ENCODE measurements at places on chromosomes 5 and 9. TPM values are rescaled to one million over a fixed set of nuclear protein-coding genes. Genes with fewer than 3 reads are reported as not detected.

Gene NLN
- total RNA-seq: 37.1 TPM

Gene PITX1
- total RNA-seq: 10.3 TPM

DNA sequence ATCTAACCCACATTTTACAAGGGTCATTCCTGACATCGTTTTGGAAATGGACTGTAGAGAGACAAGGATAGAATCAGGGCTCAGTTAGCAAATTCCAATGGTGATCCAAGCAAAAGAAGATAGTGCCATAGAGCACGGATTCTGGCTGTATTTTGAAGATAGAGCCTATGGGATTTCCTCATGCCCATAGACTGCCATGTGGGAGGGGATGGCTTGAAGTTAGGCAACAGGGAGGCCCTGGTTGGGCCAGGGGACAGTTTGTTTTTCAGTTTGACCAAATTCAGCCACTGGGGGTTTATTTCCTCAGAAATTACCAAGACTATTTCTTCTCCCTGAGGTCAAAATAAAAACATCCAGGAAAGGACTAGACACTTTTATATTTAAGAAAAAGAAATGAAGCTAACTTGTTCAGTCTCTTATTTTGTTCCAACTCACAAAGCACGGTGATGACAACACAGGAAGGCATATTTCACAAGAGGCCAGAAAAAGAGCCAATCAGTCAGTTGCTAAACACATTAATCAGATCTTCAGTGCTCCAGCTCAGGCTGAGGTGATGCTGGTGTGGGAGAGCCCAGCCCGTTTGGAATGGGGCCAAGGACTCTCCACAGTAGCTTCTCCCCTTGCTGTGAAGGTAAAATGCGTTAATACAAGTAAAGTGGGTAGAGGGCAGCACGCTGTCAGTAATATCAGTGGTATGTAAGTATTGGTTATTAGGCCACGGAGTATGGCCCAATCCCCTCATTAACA, 4.4 kb upstream of the DCTN4 start:
- peak; percentile 67 for DNase-seq
- H3K4me3 ChIP-seq: no peak overlapping the region
- H3K27me3 ChIP-seq: no peaks in the 10 kb centered on the region

DNA sequence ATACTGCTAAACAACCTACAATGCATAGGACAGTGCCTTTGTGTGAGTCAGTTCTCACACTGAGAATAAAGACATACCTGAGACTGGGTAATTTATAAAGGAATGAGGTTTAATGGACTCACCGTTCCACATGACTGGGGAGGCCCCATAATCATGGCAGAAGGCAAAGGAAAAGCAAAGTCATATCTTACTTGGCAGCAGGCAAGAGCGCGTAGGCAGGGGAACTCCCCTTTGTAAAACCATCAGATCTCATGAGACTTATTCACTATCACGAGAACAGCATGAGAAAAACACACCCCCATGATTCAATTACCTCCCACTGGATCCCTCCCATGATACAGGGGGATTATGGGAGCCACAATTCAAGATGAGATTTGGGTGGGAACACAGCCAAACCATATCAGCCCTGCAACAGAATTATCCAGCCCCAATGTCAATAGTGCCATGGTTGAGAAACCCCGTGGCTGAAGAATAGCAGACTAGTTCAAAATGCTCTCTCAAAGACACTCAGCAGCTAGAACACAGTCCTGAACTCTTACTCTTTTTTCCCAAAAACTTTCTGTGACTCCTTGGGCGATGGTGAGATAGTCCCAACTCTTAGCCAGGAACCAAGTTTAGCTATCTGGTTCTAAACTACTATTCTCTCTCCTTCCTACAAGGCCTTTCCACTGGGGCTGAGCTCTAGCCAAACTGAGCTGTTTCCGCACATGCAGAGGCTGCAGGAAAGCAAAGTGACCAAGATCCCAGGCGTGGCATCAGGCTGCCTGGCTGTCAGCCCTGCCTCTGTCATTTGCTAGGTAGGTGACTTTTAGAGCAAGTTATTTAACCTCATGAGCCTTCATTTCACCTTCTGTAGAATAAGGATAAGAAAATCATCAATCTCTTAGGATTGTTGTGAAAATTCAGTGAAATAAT, 21.7 kb downstream of the FAT2 start:
- H3K4me3 ChIP-seq: no peak overlapping the region
- H3K36me3 ChIP-seq: no peaks in the 10 kb centered on the region
- no peaks in the 10 kb centered on the region for H3K4me1 ChIP-seq
- no peak for DNase-seq
- no peak overlapping the region for H3K27ac ChIP-seq

- no peak overlapping the region for H3K4me3 ChIP-seq
- H3K27ac ChIP-seq: no peak overlapping the region
- peaks cover 2% of the 10 kb centered on the region for H3K27me3 ChIP-seq
- no peaks in the 10 kb centered on the region for H3K4me1 ChIP-seq
- no peak for DNase-seq
Measured at GRCh38 chr5:133514456-133514855, 97.9 kb downstream of the FSTL4 start.

Measured in IMR-90 (cell line).